ENCODE measurements at places on chromosomes 7 and 10.
A peak's percentile ranks its signal among the peaks of the same experiment; 100 is the strongest.

- DNase-seq = no peak
Measured at GRCh38 chr10:3666525-3667302, 118.3 kb downstream of the KLF6 start.

DNA sequence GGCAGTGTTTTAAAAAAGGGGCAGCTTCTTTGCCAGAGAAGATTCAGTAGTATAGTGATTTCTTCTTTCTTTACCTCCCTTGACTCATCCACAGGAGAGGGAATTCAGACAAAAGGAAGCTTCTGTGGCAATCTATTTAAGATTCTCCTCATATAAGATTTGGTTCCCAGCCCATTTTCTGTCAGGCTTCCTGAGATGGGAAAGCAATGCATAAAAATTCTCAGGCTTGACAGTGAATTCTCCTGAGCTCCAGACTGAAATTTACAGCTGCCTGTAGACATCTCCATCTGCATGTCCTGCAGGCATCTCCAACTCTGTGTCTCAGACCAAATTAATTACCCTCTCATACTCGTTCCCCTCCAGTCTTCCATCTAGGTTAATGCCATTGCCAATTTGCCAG is 72.8 kb downstream of the TSPAN12 start:
- DNase-seq = no peak

DNA sequence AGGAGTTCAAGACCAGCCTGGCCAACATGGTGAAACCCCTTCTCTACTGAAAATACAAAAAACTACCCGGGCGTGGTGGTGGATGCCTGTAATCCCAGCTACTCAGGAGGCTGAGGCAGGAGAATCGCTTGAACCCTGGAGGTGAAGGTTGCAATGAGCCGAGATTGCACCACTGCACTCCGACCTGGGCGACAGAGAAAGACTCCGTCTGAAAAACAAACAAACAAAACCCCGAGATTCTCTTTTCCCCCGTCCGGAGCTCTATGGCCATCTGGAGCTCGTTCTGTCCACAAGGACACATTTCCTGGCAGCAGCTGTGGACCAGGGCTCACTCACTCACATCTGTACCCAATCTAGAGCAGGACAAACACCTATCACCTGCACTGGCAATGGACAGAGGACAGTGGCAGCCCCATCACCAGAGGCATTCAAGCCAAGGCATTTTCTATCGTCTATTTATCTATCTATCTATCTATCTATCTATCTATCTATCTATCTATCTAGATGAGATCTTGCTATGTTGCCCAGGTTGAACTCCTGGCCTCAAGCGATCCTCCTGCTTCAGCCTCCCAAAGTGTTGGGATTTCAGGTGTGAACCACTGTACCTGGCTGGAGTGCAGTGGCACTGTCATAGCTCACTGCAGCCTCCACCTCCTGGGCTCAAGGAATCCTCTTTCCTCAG is 167.1 kb upstream of the TNRC18 start:
- no peak for DNase-seq

DNA sequence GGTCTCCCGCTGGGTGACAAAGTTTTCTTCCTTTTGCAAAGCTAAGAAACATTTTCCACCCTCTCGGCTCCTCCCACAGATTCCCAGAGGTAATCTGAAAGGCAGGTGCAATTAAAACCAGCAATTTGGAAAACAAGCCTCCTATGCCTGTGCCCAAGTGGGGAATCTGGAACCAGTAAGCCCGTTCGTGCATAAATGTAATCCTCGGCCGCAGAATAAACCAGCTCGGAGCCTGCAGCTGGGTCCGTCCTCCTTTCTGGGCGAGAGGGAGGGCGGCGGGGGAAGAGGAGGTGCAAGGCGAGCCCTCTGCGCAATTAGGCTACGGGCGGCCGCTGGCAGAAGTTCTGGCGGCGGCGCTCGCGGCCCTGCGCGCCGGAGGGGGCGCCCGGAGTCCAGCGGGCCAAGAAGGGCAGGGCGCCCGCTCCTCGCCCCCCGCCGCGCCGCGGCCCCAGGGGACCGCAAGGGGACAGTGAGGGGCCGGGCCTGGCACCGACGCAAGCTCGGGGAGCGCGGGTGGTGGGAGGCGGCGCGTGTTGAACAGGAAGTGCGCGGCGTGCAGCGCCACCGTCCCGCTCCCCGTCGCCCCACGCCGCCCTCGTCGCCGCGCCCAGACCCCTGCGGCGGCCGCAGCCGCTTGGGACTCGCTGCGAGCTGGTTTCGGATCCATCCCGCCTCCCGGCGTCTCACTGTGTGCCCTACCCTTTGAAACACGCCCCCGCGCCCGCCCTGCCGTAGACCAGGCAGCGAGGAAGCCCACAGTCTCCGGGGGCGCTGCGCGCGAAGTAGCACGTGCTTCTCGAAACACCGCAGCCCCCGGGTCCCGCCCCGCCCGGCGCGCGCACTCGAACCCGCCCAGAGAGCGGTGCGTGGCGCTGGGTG is at the start of gene PRKAG2:
PRKAG2 (minus strand) TSS at position 217 of the 879 bp plus-strand sequence. CDS start 495 bp downstream, outside the sequence.
- DNase-seq = peak; percentile 70

GRCh38 chr10:112333452-112333851 is 40.5 kb upstream of the ACSL5 start:
- DNase-seq = no peak

DNA sequence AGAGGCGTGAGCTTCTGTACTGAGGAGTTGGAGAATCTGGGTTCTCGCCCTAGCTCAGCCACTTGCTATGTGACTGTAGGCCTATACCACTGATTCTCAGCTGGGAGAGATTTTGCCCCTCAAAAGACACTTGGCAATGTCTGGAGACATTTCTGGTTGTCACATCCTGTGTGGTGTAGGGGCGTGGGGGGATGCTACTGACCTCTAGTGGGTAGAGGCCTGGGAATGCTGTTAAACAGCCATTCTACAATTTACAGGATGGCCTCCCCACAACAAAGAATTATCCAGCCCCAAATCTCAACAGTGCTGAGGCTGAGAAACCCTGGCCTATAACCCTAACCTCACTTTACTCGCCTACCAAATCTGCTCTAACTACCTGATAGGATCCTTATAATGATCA is 58.8 kb upstream of the GAD2 start:
- no peak for DNase-seq

DNA sequence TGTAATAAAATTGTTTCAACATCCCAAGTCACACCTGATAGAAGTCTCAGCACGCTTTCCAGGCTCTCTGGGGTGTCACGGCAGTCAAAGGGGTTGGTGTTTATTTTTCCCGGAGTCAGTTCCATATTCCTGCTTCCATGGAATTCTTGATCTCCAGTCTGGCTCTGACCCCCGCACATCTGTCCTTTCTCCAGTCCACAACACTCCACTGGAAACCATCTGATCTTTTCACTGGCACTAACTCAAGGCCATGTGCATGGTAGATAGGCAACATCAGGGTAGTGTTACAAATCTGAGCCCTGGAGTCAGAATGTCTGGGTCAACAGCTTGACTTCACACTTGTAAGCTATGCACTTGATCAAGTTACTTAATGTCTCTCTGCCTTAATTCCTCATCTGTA is 176.2 kb downstream of the WDR11 start:
- DNase-seq = no peak

DNA sequence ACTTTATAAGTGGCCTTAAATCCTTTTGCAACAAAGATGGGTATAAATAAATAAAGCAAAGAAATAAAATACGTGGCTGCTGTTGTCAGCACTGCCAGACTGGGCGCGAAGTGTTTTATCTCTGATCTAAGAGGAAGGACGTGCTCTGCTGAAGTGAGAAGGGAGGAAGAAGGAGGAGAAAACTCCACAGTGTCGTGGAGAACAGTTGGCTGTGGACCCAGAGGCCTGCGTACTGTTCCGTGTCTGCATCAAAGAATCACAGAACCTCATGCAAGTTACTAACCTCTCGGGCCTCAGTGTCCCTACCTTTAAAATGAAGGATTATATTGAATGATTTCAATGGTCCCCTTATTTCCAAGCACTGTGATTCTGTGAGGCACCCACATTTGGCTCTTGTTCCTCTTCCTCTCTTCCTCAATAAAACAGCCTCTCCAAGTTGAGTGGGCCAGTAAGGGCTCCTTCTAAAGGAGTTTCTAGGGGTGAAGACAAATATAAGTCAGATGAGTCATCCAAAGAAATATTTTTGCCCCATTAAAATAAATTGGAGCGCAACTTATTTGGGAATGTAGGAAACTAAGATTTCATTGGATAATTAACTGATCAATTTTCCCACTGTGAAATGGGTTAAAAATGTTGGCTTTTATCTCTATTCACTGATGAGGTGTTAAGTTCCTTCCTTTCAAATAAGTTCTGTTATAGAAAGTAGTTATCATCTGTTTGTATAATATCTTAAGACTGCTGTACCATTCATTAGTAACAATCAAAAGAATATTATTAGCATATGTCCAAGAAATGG is 126.9 kb upstream of the EFCAB10 start:
- no peak for DNase-seq

DNA sequence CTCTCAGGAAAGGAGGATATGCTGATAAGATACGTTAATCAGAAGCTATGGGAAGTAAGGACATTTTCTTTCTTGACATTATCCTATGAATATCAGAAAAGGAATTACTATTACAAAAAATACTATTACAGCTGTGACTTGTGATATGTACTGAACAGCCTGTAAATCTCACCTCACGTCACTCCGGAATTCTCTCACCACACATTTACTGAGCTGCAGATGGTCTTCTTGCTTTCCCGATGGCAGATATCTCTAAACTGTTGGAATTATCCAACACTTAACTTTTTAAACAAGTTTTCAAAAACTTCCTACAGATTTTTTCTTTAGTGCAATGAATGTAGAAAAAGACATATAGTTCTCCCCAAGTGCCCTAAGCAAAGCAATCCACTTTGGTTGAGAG is 313.4 kb downstream of the GPR37 start:
- DNase-seq = no peak

DNA sequence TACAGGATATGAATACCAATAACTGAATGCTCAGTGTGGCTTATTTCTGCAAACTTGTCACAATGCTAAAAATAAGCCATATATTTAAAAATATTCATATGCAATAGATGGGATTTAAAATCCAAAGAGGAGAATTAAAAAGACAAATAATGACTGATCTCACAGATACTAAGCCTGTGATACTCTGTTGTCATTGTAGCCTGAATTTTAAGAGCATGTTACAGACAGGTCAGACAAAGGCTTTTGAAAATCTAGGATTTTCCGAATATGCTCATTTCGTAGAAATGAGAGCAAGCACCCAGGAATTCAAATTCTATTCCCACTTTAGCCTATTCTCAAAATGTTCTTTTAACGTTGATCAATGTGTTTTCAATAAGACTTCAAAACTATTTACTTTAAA is 269.7 kb downstream of the PCDH15 start:
- DNase-seq = no peak

GRCh38 chr10:90986136-90986760 is 65.4 kb upstream of the ANKRD1 start:
- no peak for DNase-seq

- DNase-seq = no peak
Measured at GRCh38 chr10:42836771-42837468, 54.3 kb downstream of the BMS1 start.
